ENCODE measurements at places on chromosomes 11 and 22. TPM values are rescaled to one million over a fixed set of nuclear protein-coding genes. Genes with fewer than 3 reads are reported as not detected.

- no peak for DNase-seq
These were observed 102.2 kb downstream of the SEZ6L start for GRCh38 chr22:26271427-26271826.

DNA sequence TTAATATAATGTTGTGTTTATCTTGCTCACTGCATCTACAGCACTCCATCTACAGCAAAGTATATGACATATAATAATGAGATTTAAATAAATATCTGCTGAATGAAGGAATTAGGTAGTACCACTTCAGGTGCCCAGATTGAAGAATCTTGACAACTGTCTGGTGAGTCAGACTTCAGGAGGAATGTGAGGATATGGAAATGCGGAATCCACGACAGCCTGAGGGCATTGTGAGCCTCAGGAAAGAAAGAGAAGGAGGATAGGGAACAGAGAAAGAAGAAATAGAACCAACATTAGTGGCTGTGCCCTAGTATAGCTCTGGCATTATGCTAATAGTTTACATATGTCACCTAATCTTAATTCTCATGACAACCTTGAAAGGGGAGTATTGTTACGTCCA lies 304.4 kb downstream of the AASDHPPT start:
- no peak for DNase-seq

DNA sequence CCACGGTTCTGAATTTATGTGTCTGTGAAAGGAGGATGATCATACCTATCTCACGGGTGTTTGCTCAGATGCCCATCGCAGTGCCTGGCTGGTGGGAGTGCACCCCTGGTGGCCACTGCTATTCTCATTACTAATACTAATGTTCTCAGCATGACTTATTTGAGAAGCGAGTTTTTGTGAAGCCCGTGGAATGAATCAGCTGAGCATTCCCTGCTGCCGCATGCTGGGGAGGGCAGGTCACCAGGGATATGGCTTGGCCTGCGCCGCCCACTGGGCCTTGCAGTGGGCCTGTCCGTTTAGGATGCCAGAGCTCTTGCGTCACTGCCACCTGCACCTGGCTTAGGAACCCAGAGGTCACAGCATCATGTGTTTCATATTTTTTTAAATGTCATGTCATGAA lies 16.9 kb downstream of the CTTN start:
- no peak for DNase-seq

DNA sequence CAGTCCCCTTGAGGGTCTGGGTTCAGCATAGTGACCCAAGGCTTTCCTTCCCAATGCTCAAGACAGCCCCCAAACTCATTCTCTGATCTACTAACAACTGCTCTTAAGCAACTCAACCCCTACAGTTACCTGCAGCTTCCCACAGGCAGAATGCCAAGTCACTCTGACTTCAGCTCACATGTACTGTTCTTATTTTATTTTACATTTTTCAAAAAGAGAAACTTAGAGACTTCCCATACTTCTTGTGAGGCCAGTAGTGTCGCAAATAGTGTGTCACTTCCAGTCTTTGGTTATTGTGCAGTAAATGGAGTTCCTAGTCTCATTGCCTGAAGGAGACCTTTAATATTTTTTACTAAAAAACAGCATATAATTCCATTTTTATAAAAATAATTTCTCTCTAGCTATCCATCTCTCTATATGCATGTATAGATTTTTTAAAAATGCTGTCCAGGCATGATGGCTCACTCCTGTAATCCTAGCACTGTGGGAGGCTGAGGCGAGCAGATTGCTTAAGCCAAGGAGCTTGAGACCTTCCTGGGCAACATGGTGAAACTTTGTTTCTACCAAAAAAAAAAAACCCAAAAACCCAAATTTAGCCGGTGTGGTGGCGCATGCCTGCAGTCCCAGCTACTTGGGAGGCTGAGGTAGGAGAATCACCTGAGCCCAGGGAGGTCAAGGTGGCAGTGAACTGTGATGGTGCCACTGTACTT lies 41.8 kb downstream of the ENTHD1 start:
- no peak for DNase-seq

GRCh38 chr22:40281717-40282116 lies 64.6 kb upstream of the ADSL start:
- peak; percentile 63 for DNase-seq

The MS4A6E gene
- not detected for total RNA-seq

- no peak for DNase-seq
These were observed 42.1 kb downstream of the TRIM66 start for GRCh38 chr11:8640267-8640906.

GRCh38 chr11:63551091-63551888 lies 11.9 kb downstream of the PLAAT2 start:
- no peak for DNase-seq

- no peak for DNase-seq
These were observed 11.2 kb upstream of the NCAM1 start for GRCh38 chr11:112949781-112950575.

- DNase-seq, result no peak
These were observed 60.5 kb downstream of the IGLL1 start for GRCh38 chr22:23519442-23520157.

- DNase-seq, result no peak
These were observed 80.8 kb downstream of the CACNA1I start for GRCh38 chr22:39651053-39651996.

- DNase-seq, result peak; percentile 30
These were observed 115.8 kb upstream of the PITPNB start for GRCh38 chr22:28034760-28035401.

The PAX6 gene
- not detected for total RNA-seq

DNA sequence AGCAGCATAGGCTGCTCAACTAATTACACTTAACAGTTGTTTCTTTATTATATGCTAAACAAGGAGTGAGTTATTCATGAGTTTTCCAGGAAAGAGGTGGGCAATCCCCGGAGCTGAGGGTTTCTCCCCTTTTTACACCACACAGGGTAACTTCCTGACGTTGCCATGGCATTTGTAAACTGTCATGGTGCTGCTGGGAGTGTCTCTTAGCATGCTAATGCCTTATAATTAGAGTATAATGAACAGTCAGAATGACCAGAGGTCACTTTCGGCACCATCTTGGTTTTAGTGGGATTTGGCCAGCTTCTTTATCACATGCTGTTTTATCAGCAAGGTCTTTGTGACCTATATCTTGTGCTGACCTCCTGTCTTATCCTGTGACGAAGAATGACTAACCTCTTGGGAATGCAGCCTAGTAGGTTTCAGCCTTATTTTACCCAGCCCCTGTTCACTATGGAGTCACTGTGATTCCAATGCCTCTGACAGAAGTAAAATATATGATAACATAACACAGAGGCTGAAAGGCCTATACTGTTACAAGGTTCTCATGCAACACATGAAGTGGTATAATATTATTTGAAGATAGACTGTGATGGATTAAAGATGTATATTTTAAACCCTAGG lies 41.3 kb upstream of the RDX start:
- peak; percentile 77 for DNase-seq

DNA sequence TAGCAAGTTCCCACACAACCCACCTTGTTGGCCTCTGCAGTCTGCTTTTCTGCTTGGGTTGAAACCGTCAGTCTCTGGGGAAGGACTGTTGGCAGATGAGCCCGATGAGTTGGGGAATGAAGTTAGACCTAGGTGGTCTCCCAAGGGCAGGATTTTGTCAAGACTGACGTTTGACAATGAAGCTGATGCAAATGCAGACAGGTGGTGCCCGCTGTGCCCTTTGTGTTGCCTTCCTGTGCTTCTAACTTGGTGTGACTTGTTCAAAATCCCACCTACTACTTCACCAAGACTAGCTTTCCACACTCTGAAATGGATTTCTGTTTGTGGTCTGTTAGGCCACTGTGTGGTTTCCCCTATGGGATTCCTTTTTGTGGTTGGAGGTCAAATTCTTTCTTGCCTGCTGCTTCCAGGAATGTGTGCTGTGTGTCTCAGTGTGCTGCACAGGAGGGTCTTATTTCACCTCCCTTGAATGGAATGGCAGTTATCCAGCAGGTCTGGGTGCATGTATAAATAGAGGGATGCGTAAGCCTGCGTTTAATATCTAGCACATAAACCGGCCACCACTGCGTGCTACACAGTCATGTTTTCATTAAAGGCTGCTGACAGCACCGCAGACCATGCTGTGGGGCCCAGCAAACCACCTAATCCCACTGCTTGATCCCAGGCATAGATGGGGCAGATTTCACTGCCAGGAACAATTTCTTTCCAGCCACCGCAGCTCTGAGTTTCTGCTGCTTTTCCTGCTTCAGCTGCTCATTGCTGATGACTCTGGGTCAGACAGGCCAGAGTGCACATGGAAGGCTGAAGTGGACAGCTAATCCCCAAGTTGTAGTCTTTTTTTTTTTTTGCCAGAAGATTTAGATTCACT lies 44.8 kb downstream of the ADAMTS8 start:
- no peak for DNase-seq

DNA sequence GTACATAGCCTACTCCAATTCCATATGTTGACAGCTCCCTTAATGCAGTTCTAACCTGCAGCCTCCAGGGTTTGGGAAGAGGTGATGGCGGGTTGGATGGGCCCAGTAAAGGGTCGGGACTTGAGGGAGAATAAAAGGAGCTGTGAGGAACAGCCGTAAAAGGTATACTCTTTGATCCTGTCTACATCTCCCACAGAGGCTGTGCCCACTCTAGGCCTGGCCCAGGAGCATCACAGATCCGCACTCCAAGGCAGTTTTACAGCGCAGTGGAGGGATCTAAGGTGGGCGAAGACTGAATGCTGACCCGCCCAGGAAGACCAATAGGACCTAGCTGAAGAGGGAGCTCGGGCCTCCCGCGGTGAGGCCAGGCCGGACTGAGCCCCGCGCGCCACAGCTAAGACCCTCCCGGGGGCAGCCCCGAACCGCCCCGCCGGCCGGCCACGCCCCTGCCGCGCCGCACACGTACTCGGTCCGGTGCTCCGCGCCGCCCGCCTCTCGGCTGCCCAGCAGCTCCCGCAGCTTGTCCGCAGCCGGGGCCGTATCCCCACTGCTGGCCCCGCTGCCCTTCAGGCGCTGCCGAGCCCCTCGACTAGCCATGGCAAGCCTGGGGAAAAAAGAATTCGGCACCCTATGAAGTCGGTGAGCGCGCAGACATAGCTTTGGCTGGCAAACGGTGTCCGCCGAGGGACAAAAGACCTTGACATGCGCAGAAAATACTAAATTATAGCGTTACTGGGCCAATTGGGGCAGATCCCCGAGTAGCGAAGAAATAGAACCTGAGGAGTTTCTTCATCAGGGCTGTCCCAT lies at the start of gene ALG9:
ALG9 (minus strand) TSS at position 696 of the 807 bp plus-strand sequence; CDS start at position 597, 99 bp downstream.
- DNase-seq, result peak; percentile 56

- no peak for DNase-seq
These were observed 123.0 kb downstream of the WT1 start for GRCh38 chr11:32312206-32312817.

The CELSR1 gene
- total RNA-seq, result 24.9 TPM

The USP35 gene
- total RNA-seq, result 5.2 TPM

- DNase-seq, result no peak
These were observed 14.3 kb downstream of the C1QTNF6 start for GRCh38 chr22:37173709-37174108.

The WBP2NL gene
- total RNA-seq, result 0.41 TPM

- DNase-seq, result no peak
These were observed 53.0 kb downstream of the SCUBE1 start for GRCh38 chr22:43289976-43290721.

The PLCB3 gene
- total RNA-seq, result 66.4 TPM

DNA sequence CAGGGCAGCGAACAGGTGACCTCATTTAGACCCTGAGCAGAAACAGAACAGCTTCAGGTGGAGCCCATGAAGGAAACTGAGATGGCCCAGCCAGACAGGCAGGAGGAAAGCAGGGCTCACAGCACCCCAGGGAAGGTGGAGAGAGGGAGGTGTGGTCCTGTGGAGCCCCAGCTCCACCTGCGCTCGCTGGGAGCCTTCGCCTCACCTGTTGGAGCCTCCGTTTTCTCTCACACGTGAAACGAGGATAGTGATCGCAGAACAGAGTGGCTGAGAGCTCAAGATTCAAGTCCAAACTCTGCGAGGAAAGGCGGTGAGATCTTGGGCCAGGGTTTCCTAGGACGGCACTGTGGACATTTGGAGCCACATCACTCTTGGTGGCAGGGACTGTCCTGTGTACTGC lies 8.6 kb upstream of the CERK start:
- no peak for DNase-seq

The FREY1 gene
- 0.14 TPM for total RNA-seq

GRCh38 chr11:61967924-61968757 lies 707 bp upstream of the FTH1 start:
- peak; percentile 40 for DNase-seq

DNA sequence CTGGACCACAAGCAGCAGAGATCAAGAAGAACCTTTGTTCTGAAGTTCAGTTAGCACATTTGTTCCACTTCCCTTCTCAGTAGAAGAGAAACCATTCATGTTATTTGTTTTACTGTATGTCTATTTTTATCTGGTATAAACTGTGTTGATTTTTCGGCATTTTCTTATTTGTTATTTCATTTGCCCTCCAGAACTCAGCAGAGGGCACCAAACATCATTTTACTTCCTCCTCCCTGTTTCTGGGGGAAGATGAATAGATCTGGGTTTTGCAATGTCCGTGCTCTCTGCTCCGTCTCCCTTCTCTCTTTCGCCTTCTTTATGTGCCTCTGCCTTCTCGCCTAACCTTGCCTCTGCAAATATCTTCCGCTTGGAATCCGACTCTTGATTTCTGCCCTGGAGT lies 366.9 kb downstream of the NTM start:
- DNase-seq, result no peak

All from foreskin keratinocyte (primary cell).